ENCODE measurements at places on chromosomes 3 and 15.

DNA sequence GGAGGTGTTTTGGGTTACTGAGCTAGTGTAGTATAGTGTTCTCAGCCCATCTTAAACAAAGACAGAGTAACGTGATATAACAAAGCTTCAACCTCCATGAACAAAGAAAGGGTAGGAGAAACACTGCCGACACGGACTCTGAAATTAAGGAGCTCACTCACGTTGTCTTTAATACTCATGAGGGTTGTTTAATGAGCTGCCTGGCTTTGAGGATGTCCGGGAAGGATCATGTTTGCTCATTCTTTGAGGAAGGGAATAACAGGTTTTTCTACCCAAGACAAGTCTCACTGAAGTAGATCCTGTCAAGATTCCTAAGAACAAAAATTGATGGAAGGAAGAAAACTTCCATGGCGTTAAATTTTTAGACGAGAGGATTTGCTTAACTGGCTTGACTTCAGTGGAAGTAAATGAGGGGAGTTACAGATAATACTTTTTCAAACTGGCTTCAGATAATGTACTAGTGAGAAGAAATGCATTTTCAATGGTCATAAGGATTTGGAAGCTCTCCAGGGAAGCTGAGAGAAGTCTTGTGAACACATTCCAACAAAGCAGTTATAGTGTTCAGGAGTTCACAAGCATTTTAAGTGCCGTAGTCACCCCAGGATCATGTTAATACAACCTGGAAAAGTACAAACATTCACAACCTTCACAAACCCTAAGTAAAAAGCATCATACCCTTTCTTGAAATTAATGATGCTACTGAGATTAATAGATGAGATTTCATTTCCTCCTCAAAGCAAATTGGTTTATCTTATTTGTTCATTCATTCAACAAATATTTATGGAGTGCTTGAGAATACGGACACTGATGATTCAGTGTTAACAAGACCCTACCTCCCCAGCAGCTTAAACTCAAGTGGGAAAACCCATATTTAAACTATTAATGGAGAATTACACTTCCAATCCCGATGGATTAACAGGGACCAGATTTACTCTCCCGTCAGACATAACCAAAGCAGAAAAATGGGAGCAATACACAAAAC, 101.5 kb downstream of the SHQ1 start:
- no peak for DNase-seq

GRCh38 chr3:77186319-77186718, 146.4 kb downstream of the ROBO2 start:
- no peak for DNase-seq

- no peak for DNase-seq
Measured at GRCh38 chr3:79473993-79474392, 293.8 kb downstream of the ROBO1 start.

DNA sequence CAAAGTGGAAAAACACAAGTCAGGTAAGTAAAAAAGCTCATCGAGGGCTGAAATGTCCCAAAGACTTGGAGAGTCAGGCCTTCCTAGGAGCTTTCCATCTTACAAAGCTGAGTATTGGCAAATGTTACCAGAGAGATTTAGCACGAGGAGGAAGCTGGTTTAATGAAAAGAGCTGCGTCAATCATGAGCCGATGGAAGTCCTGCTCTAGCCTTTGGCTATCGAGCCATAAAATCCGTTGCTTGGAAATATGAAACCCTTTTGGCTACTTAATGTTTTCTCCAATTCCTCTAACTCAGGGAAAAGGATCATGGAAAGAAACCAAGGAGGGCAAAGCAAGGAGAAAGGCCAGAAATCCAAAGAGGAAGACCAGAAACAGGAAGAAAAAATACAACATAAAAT, 1074.6 kb downstream of the FHIT start:
- DNase-seq: no peak

- DNase-seq: no peak
Measured at GRCh38 chr3:46462111-46462510, 2.6 kb downstream of the LTF start.

- DNase-seq: no peak
Measured at GRCh38 chr3:150237490-150237889, 170.6 kb upstream of the TSC22D2 start.

- no peak for DNase-seq
Measured at GRCh38 chr15:79455361-79455760, 23.2 kb downstream of the MINAR1 start.

DNA sequence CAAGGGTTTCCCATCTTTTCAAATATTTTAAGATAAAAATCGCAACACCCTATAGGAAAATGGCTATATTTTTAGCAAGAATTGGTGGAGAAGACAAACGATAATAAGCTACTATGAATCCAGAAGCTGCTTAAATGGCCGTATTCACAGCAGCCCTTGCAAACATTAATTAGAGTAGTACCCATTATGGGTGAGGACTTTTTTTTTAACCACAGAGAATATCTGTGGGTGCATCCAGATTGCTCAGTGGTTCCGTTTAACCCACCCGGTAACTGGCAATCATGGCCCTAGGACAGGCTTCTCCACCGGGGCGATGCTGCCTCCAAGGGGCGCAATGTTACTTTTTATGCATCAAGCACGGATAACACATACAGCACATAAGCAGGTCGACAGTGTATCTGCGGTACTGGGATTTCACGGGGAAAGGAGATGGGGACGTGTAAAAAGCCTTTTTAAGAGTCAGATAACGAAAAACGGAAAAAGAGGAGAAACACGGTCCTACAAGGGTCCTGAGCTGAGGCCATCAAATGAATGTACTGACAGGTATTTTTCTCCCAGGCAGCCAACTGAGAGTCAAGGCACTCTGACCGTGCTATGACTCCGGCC, 968 bp upstream of the TMEM266 start:
- DNase-seq: peak; percentile 55

DNA sequence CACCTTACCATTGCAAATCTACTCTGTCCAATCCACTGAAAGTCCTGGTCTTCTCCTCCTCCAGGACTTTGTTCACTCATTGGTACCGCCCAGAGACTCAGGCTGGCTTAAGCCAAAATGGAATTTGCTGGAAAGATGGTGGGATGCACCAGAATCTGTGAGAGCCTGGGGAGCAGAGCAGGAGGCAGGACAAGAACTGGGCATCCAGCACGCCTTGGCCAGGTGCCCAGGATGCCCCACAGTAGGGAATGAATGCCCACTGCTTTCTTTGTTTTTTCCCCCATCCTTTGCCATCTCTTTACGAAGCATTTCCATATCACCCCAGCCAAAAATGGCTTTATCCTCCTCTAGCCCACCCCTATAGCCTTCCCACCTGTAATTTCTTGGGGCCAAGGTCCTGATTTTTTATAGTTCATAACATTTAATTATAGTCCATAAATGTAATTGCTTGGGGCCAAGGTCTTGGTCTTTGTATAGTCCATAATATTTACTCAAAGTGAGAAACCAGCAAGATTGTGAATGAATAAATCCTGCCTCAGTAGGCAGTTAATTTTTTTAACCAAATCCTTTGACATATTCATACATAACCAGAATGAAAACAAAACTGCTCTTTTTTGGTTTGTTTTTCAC, 23.3 kb upstream of the IREB2 start:
- DNase-seq: no peak

DNA sequence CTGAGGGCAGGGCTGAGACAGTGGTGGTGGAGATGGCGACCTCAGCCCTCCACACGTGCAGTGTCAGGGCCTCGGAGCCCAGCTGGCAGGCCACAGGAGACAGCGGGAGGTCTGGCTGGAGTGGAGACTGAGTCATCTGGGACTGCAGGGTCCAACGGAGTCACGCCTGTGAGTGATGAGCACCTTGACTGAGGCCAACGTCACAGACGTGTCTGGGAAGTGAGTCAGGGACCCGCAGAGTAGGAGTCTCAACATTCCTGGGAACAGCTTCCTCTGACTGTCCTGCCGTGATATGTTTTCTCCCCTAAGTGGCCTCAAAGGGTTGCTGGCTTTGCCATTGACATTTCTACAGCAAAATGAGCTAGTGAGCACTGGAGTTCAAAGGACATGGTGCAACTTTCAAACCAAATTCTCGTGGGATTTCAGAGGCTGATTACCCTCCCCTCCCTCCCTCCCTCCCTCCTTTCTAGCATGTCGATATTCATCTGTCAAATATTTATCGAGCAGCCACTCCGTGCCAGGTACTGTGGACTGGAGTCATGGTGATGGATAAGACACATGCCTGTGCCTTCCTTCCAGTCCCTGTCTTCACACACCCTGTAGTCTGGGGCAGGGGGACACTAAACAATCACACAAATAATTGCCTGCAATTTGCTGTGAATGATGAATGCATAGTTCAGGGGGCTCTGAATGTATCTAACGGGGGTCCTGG, 53.3 kb upstream of the AMOTL2 start:
- no peak for DNase-seq

DNA sequence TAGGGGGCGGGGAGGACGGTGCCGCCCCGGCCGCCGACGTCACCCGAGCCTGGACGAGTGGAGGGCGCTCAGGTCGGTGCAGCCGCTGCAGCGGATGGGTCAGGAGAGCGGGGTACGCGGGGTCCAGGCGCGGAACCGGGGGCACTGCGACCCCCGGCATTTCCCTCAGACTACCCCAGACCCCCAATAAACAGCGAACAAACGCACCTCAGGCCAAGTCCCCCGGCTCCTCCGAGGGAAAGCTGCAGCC, 78.9 kb downstream of the IQSEC1 start:
- DNase-seq: no peak

DNA sequence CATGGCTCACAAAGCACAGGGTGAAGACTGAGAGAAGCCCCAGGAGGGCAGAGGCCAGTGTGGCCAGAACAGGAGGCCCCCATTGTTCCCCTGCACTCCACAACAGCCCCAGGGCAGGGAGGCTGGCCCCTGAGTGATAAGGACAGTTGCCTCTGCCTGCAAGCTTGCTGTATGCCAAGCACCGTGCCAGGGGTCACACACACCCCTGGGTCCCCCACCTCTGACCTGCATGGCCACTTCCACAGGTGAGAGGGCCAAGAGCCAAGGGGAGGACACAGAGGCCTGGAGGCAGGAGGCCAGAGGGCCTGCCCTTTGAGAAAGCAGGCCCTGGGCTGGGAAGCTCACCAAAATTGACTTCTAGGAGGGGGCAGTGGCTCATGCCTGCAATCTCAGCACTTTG, 23.7 kb downstream of the ATRIP start:
- DNase-seq: no peak

DNA sequence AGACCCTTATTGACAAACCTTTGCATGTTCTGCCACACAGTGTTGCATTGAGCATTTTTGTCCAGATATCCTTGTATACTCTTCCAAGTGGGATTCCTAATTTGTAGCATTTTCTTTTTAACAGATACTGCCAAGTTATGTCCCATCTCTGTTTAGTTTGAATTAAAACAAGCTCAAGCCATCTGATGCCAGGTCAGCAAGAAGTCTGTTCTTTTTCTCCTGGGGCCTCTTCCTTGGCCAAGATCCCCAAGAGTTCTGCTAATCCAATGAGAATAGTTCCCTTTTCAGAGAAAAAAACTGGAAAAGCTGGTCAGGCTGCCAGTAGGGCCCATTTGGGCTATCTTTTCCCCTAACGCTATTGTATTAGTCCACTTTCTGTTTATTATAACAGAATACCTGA, 29.8 kb downstream of the GLDN start:
- DNase-seq: no peak

- DNase-seq: no peak
Measured at GRCh38 chr3:128412180-128413002, 54.3 kb downstream of the DNAJB8 start.

GRCh38 chr3:189727898-189728297, 96.7 kb downstream of the TP63 start:
- no peak for DNase-seq

DNA sequence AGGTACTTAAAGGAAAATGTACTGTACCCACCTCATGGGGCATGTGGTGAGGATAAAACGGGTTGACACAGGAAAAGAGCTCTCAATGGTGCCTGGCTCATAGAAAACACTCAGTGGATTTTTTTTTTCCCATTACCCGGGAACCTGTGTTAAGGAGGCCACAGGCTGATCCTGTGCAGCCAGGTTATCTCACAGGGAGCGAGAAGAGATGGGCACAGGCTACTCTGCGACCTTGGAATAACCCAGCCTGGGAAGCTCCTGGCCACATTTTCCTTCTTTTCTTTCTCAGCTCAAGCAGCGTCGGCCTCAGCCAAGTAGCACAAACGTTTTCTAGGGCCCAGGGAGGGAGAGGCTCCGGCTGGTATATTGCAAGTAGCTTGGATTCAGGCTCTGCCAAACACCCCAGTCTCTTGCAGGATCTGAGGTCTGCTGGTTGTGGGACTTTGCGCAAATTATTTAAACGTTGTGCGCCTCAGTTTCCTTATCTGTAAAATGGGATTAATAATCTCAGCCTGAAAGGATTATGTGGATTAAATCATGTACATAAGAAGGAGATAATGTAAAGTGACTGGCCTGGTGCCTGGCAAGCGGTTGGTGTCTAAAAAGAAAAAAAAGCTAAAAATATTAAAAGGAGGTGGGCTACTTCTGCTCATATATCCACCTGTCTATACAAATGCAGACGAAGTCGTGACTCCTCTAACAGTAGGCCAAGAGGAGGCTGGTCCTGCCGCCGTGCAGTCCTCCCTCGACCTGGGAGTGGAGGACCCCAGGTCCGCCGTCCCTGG, 2.2 kb downstream of the FURIN start:
- DNase-seq: peak; percentile 65

- DNase-seq: no peak
Measured at GRCh38 chr15:83993591-83993990, 242.0 kb upstream of the GOLGA6L4 start.

DNA sequence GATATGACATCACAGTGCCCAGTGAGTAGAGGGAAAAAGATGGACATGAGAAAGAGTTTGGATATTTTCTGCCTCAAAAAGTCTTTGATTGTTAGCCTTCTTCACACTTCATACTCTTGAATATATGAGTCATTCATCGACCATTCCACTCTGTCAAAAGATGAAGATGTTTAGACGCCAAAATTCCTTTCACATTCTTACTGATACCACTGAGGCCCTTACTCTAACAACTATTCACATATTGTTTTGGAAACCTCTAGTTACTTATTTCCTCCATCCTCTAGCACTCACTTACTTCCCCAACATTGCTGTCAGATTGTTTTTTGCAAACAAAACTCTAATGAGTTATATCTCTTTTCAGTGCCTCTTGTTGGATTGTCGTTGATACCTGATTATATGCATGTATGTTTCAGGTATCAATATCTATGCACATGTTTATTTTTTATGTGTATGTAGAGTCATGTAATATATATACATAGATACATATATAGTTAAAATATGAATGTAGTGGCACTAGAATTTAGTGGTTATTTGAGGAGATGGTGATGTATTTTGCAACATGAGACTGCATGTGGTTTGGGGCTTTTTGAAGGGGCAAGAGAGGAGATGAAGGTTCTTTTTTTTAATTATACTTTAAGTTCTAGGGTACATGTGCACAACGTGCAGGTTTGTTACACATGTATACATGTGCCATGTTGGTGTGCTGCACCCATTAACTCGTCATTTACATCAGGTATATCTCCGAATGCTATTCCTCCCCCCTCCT, 40.0 kb upstream of the OR5H6 start:
- no peak for DNase-seq

GRCh38 chr3:54536450-54536849, 391.4 kb downstream of the LRTM1 start:
- DNase-seq: no peak

GRCh38 chr15:79339588-79340314, 28.8 kb downstream of the TMED3 start:
- no peak for DNase-seq

Measured in activated CD8-positive, alpha-beta memory T cell treated with anti-CD3 and anti-CD28 coated beads, Interleukin-2, amount 50 U/mL, for 48 hours (primary cell).